NCI-H2029 treated with DMSO at 0.1 percent for 48 hours (cell line): ENCODE measurements at places on chromosomes 3 and 15.

- DNase-seq, result no peak
Measured at GRCh38 chr15:66945842-66946241, 119.6 kb upstream of the SMAD3 start.

DNA sequence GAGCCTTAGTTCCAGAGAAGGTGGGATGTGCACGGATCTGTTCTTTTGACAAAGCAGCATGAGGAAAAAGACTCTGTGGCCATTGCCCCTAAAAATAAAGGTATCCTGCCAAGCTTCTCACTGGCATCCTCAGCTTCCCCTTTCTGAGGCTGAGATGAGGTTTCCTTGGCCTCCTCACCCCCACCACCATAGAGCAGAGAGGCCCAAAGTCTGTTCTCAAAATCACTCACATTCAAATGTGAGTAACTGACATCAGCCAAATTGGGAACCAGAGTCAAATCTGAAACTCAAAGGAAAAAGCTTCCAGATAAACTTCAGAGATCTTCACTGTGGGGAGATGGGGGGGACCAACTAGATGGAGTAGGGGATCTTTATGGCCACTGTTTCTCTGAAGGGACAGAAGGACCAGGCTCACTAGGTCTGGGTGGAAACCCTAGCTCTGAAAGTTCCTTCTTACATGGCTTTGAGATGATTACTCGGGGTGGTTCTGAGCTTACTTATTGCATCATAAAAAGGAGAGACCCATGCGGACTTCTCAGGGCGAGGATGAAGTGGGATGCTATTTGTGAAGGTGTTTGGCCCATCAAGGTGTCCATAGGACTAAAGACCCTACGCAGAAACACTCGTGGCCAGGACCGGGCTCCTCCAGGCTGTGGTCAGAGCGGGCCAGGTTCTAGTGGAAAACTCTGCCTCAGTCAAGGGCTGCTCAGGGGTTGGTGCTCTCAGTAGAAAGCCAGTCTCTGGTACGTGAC, 61.5 kb upstream of the MEF2A start:
- DNase-seq, result no peak

- DNase-seq, result no peak
Measured at GRCh38 chr3:187321766-187322165, 30.2 kb upstream of the MASP1 start.

GRCh38 chr15:31869686-31870307, 160.5 kb upstream of the CHRNA7 start:
- DNase-seq, result no peak

- no peak for DNase-seq
Measured at GRCh38 chr3:184311633-184312032, 2.8 kb upstream of the EIF4G1 start.

DNA sequence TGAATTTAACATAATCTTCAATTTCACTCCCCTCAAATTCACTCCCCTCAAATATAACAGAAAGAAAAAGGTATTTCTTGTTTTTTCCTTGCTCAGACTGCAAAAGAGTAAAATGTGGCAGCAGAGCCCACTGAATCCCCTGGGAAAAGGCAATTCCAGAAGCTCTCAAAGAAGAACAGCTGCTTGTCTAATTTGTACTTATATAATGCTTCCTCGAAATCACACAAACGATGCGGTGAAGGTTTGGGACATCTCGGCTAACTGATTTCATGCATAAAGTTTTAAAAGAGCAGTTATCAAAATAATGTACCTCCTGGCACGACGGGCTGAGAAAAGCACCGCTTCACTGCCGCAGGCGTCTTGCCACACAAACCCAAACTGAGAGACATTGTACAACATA, 10.7 kb downstream of the BDH1 start:
- no peak for DNase-seq

DNA sequence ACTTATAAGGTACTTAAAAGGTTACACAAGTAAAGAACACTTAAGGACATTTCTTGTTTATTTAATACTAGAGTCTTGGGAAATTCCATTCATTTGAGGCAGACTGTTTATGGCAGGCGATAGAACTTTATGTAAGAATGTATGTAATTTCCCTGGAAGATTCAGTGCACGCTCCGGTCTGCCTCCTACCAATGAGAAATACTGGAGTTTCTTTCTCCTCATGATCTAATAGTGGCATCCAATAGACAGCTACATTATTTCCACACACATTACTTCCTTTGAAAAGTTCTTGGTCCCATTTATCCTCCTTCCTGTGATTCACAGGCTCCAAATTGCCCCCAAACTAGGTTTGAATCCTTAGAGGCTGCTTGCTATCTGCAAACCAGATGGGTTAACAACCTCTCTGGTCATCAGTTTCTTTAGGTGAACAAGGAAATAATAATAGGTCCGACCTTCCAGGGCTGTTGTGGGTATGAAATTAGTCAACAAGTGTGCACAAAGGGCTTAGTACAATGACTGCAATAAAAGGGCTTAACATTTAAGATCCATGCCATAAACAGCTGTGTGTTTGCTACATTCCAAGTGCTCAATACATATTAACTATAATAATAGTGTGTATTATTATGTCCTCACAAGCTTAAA, 30.7 kb downstream of the EIF4E3 start:
- DNase-seq, result no peak

DNA sequence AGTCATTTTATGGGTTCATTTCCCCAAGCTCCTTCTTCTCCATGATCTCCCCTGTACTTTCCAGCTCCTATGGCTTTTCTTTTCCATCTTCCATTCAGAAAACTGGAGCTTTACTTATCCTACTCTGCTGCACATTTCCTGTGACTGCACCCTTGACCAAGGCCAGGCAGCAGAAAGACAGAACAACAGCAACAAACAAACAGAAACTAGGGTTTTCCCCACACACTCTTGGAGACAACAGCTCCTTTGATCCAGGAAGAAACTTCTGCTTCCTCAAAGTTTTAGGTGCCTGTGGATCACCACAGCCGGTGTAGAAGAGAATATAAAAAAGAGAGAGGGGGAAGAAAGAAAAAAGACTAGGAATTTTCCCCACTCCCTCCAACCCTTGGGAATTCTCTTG, 342.3 kb upstream of the CFAP20DC start:
- no peak for DNase-seq

DNA sequence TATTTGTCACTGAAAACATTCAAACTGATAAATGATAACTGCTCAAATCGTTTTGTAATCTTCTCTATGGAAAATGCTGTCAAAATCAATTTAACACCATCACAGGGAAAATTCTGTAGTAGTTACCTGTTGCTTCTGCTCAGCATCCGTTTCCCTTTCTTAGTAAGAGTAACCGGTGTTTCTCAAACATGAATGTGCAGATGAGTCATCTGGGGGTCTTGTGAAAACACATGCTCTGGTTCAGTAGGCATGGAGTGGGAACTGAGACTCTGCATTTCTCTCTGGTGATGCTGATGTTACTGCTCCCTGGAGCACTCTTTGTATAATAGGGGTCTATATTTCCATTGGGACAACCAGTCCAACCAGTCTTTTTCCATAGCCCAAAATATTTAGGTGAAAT, 145.1 kb downstream of the SEMA6D start:
- no peak for DNase-seq
